Fibroblast of lung (primary cell): ENCODE measurements at places on chromosomes 3 and 15. TPM values are rescaled to one million over a fixed set of nuclear protein-coding genes. Genes with fewer than 3 reads are reported as not detected.

The DAPK2 gene
- 8.0 and 14.4 TPM in 2 replicates for total RNA-seq

The CCDC13 gene
- 0.51 and 0.66 TPM in 2 replicates for total RNA-seq

The SEMA3B gene
- total RNA-seq = 51.6 and 85.2 TPM in 2 replicates

The SLC6A1 gene
- not detected in 2 replicates for total RNA-seq

The LSAMP gene
- total RNA-seq = 4.8 and 9.0 TPM in 2 replicates
